Stimulated activated CD4-positive, alpha-beta T cell treated with anti-CD3 and anti-CD28 coated beads, Interleukin-12 subunit alpha, Interleukin-12 subunit beta, amount 100 ng/mL, for 4 hours (primary cell): ENCODE measurements at places on chromosomes 7 and 10.

- no peak for DNase-seq
Observed at GRCh38 chr7:28726555-28726954, 231.6 kb downstream of the TRIL start.

DNA sequence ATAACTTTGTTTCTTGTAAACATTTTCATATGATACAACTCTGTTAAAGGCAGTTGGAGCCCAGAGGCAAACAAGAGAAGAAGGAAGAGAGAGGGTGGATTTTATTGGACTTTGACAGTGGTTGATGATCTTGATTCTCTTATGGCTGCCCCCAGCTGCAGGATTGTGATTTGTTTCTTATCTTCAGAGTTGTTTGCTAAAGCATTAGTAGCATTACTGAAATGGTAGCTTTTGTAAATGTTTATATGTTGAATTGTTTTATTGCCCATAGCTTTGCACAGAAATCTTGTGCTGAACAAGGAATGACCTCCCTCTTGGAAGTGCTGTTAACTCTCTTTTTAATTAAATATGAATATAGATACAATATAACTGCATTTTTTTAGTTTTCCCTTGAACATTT is 309.4 kb downstream of the AUTS2 start:
- no peak for DNase-seq

- no peak for DNase-seq
Observed at GRCh38 chr10:48209241-48209640, 65.3 kb downstream of the FRMPD2 start.

DNA sequence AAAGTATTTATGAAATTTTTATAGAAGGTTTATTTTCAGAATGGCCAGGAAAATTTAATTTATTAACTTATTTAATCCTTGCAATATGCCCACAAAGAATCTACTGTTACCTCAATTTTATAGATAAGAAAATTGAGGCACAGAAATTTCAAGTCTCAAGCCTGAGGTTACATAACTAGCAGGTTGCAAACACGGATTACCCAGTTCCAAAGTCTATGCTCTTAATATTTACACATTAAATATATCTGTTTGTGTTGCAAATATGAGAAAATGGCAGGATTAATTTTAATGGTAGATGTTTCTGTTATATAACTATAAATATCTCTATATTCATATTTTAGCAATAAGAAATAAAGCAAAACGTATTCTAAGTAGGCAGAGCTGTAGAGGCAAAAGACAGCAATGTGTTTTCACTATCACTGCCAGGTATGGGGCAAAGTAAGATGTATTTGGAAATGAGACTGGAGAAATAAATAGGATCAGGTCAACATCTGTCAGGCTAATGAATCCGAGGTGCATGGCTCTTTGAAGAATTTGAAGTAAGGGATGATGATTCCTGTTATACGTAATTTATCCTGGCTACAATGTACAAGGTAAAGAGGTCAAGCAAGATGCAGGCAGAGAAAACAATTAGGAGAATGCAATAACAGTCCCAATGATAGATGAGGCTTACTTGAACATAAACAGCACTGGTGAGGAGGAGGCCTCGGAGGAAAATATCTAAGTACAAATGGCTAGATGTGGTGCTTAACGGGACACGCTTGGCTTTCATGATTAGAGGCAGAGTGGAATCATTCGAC is 354.1 kb upstream of the VSTM2A start:
- no peak for DNase-seq

DNA sequence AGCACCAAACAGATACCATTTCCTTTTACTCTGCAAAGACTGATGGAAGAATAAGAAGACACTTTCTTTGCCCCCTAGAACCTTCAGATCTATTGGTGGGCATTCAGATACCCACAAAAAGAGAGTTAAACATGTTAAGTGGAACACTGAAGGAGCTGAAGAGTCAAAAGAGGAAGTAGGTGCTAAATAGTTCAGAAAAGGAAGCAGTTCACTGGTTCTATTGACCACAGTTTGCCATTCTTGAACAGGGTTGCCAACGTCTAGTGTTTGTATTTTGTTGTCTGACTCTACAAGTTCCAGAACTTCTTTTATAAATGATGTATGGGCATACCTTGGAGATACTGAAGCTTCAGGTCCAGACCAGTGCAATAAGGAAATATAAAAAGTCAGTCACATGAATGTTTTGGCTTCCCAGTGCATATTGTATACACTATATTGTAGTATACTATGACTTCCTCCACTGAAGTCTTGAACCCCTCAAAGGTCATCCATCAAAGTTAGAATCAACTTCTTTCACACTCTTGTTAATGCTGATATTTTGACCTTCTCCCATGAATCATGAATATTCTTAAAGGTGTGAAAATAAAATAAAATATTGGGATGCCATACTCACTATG is 47.5 kb upstream of the AGR3 start:
- no peak for DNase-seq

- no peak for DNase-seq
Observed at GRCh38 chr10:42992156-42992956, 84.5 kb upstream of the RET start.

DNA sequence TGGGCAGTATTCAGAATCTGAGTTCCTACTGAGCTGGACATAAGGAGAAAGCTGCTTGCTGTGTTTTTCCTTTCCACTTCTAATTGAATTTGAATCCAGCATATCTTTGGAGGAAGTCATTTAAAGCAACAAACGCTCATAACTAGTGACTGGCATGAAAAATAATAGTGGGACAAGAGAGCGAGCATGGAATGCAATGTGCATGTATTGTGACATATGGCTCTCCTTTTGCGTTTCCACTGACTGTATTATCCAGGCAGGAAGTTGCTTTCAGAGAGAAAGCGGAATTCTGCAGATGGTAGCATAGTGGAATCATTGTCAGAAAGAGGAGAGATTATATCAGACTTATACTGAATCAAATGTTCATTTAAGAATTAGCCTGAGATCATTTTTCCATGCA is 368.6 kb downstream of the REEP3 start:
- DNase-seq = no peak

DNA sequence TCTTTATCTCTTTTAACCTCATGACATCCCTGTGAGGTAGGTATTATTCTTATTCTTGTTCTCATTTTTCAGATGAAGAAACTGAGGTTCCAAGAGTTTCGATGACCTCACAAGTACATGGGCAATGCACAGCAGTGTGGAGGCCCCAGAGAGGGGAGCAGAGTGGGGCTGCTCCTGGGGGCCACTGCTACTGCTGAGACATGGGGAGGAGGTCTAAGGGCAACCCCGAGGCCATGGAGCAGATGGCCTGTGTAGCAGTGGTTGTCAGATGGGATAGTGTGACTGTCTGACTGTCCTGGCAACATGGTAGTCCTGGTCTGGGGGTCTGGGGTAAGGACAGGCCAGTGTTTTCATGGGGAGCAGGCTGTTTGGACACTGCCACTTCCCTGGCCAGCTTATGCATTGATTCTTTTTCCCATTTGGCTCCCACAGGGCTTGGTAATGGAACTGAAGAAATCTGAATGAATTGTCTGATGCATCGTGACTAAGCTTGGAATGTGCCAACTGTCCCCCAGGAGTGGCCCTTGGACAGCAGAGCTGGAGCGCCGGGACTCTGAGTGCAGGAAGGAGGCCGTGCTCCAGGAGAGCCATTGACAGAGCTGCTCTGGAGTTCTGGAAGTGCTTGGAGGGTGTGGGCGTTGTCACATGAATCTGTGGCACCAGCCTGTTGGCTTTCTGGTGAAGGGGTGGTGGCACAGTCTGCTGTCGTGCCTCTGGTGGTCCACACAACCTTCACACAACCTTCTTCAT is 40.9 kb downstream of the ADRA2A start:
- DNase-seq = no peak

DNA sequence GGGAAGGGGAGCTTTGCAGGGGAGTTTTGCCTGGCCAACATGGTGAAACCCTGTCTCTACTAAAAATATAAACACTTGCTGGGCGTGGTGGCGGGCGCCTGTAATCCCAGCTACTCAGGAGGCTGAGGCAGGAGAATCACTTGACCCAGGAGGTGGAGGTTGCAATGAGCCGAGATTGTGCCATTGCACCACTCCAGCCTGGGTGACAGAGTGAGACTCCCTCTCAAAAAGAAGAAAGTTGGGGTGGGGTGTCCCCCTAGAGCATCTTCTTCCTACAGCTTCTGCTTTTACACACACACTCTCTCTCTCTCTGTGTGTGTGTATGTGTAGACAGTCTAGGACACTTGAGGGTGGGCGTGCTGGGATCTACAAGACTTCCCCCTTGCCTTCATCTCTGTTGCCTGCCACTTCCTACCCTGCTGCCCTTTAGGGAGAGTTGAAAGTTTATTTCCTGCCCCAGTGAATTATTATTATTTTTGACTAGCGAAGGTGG is 21.7 kb downstream of the PLAU start:
- no peak for DNase-seq
